Kidney tubule cell (primary cell): ENCODE measurements at places on chromosomes 3 and 15.

GRCh38 chr15:59419170-59419569 lies 18.8 kb upstream of the FAM81A start:
- DNase-seq, result no peak

DNA sequence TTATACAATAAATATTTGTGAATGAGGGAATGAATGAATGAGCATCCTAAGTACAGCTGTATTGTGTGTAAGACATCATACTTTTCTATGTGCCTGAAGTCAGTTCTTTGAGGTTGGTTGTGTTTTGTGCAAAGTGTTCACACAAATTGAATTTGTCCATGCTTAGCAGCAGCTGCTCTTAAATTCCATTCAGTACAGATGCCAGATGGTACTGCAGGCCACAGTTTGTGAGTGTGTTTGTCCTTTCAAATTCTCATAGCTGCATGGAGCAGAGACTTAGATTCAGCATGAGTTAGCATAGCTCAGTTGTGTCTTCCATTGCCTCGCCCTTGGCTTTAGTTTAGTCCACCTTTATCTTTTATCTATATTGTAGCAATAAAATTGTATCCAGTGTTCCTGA lies 3.8 kb upstream of the ZNF385D start:
- DNase-seq, result no peak

DNA sequence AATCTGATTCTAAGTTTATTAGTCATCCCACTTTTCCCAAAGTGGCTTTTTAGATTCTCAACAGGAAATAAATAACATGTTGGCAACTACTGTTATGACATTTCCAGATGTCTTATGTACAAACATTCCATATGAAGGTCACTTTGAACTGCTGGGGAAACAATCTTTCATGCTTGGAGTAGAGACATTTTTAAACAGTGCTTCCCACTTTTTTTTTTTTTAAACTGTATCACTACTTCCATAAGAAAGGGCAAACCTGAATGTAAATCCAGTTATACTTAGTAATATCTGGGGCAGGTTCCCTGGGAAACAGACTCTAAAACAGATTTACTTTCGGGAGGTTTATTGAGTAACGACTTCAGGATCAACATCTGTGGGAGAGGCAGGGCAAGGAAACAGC lies 473.8 kb downstream of the TAFA4 start:
- DNase-seq, result no peak

- no peak for DNase-seq
These were observed 321.5 kb upstream of the ICE2 start for GRCh38 chr15:60800299-60801072.

- DNase-seq, result no peak
These were observed 5.4 kb downstream of the LEO1 start for GRCh38 chr15:51966192-51966591.

- no peak for DNase-seq
These were observed 107.2 kb downstream of the SNRPN start for GRCh38 chr15:25061808-25062550.

DNA sequence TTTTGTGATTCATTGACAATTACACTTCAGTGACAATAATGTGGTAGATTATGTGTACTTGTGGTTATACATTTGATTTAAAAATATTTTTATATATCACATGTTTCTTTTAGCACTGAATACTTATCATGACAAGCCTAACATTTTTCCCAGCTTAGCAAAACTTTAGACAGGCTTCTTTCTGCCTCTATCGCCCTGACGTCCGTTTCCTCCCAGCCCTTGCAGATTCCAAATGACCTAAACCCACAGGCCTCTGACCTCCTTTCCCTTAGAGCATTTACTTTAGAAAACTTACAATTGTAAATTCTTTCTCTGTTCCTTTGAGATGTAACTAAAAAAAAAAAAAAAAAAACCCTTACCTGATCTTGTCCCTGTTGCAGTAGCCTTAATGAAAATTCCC lies 326.1 kb downstream of the UNC13C start:
- no peak for DNase-seq

- DNase-seq, result no peak
These were observed 50.4 kb upstream of the ATP2C1 start for GRCh38 chr3:130843441-130843840.
